ENCODE measurements at places on chromosomes 16 and 17.

- DNase-seq, result no peak
These were observed 41.7 kb downstream of the PIK3R5 start for GRCh38 chr17:8923762-8924161.

DNA sequence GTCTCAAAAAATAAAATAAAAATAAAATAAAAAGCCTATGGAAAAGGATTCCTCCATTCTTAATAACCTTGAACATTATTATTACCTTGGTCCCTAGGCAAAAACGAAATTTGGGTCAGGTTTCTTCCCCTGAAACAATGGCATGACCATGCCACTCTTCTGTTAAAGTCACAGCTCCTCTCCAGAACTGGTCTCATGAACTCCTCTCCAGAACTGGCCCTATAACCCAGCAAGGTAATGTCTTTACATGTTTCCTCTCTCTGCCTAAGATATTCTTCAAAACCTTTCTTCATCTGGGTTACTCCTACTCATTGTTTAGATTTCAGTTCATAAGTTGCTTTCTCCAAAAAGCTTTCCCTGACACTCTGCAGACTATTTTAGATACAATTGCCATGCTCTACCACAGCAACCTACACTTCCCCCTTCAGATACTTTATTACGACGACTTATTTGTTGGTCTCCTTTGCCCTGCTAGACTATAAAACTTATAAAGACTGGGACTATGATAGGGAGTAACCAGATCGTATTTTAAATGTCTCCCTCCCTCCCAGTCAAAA is 13.5 kb downstream of the TRIM37 start:
- DNase-seq, result no peak

GRCh38 chr16:11662582-11662981 is 5.7 kb upstream of the SNN start:
- no peak for DNase-seq

- no peak for DNase-seq
These were observed 443.6 kb downstream of the WWOX start for GRCh38 chr16:78543023-78543422.

- DNase-seq, result peak; percentile 15
These were observed 25.8 kb upstream of the TNFSF12 start for GRCh38 chr17:7523033-7523432.

- no peak for DNase-seq
These were observed 89.8 kb downstream of the HS3ST2 start for GRCh38 chr16:22903716-22904115.

DNA sequence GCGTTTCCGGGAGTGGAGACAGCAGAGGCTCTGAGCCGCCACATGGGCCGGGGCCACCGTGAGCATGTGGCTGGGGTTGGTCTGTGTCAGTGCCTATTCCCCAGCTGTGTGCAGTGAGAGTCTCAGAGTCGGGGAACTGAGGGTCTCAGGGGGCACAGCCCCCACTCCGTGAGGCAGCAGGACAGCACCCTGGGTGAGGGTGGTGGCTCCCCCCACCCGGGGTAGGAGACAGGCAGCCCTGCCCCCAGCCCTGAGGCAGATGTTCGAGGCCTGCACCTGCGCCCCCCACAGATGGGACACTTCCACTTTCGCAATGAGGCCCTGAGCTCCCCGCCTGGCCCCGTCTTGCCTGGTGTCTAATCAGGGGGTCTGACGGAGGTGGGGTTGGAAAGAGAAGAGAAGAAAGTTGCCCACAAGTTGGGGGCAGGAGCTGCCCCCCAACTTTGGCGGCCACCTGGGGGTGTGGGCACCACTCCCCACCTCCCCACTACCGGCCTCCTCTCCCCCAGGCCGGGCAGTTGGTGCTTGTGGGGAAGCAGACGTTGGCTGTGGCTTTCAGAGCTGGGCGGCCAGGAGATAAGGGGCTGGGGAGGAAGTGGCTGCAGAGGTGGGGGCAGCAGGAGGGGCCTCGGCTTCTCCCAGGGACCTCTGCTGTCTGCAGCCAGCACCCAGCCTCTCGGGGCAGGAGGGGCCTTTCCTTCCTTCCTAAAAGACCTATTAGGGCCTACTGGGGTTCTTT is 1.8 kb upstream of the CBFA2T3 start:
- no peak for DNase-seq

GRCh38 chr17:43846963-43847371 is at the start of gene CD300LG:
CD300LG (plus strand) TSS chr17:43847176; CDS start chr17:43847217, 41 bp downstream.
- no peak for DNase-seq

DNA sequence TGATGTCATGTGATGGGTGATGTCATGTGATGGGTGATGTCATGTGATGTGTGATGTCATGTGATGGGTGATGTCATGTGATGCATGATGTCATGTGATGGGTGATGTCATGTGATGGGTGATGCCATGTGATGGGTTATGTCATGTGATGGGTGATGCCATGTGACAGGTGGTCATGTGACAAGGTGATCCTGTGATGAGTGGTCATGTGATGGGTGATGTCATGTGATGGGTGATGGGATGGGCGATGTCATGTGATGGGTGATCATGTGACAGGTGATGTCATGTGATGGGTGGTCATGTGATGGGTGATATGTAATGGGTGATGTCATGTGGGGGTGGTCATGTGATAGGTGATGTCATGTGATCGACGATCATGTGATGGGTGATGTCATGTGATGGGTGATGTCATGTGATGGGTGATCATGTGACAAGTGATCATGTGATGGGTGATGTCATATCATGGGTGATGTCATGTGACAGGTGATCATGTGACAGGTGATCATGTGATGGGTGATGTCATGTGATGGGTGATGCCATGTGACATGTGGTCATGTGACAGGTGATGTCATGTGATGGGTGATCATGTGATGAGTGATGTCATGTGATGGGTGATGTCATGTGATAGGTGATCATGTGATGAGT is 17.2 kb downstream of the CD300LB start:
- no peak for DNase-seq

DNA sequence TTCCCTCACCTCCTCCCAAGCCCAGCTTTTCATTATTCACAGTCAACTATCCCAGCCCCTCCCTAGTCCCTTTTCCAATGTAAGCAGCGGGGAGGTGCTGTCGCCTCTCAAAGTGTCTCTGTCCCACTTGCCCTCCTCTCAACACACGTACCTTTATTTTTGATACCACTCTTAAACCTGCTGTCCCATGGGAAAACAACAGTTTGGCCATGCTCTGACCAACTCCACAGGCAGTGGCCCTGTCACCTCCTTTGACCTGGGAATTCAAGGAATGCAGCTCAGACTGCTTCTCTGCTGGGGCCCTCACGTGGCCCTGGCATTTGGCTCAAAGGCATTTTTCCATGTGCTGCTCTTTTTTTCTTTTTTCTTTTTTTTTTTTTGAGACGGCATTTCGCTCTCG is 4.2 kb downstream of the LYRM9 start:
- no peak for DNase-seq

DNA sequence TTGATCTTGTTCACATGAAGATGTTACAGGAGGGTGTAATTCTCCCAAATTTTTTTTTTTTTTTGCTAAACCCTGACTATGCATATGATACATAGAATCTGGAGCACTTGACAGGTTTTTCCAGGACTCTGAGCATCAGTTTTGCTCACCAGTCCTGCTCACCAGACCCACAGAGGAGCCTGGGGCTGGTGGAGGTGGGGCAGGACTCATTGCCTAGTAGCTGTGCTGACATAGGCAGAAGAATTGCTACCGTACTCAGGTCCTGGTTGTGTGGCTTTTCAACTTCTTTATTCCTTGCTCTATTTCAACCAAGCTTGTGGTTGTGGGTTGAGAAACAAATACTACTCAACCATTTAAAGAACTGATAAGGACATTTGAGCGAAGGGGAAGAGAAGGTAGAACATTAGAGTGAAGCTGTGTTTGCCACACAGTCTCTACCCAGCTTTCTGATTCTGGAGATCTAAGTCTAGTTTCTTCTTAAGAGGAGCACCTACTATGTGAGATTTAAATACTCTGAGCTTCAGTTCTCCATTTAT is 212.4 kb downstream of the UTP18 start:
- DNase-seq, result no peak
